Activated naive CD4-positive, alpha-beta T cell treated with anti-CD3 and anti-CD28 coated beads, Interleukin-2, amount 50 U/mL, for 16 hours (primary cell): ENCODE measurements at places on chromosomes 16 and 17.

DNA sequence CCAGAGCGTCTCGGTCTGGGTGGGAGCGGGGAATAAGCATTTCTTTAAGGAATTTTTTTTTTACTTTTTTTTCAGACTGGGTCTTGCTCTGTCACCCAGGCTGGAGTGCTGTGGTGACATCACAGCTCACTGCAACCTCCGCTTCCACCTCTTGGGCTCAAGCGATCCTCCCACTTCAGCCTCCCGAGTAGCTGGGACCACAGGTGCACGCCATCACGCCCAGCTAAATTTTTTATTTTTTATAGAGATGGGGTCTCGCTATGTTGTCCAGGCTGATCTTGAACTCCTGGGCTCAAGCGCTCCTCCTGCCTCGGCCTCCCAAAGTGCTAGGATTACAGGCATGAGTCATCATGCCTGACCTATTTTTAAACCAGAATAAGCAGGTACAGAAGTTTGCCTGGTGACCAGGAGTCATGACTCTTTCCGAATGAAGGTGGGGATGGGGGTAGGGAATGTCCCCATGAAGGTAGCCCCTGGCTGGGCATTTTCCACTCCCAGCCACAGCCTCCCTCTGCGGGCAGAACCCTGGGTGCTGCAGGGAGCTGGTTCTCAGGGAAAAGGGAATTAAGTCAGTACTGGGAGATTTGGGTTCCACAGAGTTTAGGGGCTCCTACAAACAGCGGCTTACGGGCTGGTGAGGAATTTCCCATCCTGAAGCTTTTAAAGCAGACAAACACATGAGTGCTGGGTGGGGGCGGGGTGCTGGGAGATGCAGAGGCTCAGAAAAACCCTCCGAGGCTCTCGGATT is 48.3 kb downstream of the TBC1D16 start:
- DNase-seq: no peak

GRCh38 chr16:86911437-86911958 is 333.1 kb downstream of the FOXL1 start:
- DNase-seq: no peak

DNA sequence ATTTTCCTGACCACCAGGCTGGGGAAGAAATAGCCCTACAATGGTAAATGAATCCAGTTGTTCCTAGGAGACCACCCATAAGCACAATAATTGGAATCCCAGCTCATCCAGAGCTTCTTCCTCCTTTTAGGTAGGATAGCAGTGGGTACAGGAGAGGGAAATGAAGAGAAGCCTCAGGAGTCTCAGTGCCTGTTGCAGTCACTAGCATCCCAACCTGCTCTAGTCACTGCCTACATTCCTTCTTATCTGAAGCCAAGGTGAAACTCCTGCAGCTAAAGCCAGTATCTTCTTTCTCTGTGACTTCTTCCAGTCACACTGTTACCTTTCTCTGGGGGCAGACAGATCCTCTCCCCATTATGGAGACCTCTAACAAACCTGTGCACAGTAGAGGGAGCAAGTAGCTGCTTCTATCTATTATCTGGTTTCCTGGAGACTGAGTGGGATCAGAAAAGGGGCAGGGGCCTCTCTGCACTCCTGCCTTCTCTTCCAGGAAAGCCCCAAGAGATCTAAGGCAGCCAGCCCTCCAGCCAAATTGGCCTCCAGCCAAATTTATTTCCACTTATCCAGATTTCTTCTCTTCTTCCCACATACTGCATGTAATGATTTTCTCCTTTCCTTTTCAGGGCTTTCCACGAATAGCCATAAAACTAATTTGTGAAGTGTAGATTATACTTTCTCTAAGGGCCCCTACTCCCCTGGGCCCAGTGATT is 85.5 kb downstream of the SSH2 start:
- DNase-seq: no peak

- DNase-seq: no peak
Measured at GRCh38 chr17:73690676-73691075, 46.4 kb upstream of the SDK2 start.

DNA sequence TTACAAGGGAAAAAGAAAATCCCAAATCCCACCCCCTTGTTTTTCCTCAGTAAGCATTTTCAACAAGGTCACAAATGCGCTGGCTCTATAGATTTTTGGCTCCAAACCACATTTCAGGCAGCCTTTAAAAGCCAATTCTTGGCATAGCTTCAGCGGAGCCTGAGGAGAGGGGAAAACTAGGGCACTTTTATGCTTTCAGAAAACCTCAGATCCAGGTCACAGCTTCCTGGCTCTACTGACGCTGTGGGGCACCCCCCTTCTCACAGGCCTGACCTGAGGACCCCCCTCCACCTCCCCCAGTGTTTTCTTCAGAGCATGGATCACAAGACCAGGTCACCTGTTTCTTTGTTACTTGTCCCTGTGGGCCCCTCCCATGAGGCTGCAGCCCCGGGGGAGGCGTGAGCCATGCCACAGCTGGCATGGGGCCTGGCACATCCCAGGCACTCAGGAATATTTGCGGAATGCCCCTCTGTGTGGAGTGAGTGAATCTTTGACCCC is 30.1 kb upstream of the MTSS2 start:
- no peak for DNase-seq

GRCh38 chr17:9900784-9901183 is 4.3 kb downstream of the RCVRN start:
- DNase-seq: no peak

DNA sequence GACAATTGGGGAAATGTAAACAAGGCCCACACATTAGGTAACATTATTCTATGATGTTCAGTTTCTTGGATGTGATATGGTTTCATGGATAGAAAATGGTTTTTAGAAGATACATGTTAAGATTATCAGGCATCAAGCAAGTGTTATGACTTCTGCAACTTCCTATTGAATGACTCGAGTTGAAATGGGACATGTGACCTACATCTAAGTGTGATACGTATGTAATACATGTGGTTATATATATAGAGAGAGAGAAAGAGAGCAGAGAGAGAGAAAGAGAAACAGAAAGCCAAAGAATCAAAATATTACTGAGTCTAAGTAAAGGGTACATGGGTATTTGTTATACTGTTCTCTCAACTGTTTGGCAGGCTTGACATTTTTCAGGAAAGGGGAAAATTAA is 1.7 kb downstream of the TMEM170A start:
- DNase-seq: no peak

GRCh38 chr17:78359321-78359996 is 418 bp downstream of the SOCS3 start:
- DNase-seq: peak; percentile 52

- DNase-seq: no peak
Measured at GRCh38 chr17:38574712-38575111, 31.0 kb downstream of the SRCIN1 start.

DNA sequence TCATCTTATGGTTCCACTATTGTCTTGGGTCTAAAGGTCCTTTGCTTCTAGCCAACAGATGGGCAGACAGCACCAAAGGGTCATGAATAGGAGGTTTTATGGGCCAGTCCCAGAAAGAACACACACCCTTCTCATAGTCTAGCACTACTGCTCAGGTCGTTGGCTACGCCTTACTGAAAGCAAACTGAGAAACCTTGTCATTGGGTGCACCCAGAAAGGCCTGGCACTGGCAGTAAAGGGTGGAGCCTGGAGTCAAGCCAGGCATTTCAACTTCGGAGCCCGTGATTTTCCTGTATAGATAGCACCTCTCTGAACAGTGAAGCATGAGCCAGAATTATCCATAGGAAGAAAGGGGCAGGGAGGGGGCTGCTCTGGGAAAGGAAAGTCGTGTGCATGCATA is 74.9 kb downstream of the VAT1L start:
- no peak for DNase-seq

- no peak for DNase-seq
Measured at GRCh38 chr16:70728150-70728549, 42.3 kb upstream of the MTSS2 start.

- DNase-seq: no peak
Measured at GRCh38 chr16:67543036-67543435, 14.4 kb downstream of the RIPOR1 start.

DNA sequence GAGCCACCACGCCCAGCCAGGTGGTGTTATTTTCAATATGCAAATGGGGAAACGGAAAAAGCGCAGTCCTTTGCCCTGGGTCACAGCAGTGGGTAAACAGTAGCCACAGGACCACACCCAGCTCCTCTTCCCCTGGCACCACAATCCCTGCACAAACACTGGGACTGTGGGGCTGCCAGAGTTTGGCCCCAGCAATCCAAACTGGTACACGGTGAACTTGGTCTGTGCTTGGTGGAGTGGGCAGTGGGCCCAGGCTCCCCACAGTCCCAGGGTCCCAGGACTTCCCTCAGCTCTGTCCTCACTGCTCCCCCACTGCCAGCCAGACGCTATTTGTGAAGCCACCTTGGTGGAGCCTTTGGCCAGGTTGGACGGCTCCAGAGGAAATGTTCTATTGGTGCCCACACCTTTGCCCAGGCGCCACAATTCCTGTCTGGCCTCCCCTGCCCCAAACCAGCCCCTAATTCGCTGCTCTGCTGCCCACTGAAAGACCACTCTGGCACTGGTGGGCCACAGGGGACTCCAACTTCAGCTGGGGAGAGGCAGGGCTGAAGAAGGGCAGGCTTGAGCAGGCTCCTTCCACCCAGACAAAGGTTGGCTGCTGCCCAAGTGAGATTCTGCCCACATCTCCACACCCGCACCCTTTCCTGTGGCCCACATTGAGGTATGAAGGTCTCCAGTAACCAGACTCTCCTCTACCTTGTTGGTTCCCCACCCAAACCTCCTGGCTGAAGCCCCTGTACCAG is 2.1 kb downstream of the CHAD start:
- no peak for DNase-seq

- no peak for DNase-seq
Measured at GRCh38 chr16:50490828-50491227, 57.4 kb upstream of the NKD1 start.

- DNase-seq: no peak
Measured at GRCh38 chr17:8630227-8630801, at the start of gene MYH10. Gene MYH10 (minus strand): TSS chr17:8630725. CDS start chr17:8623246, 7,479 bp downstream.

GRCh38 chr17:76929601-76930000 is 61.4 kb downstream of the MGAT5B start:
- DNase-seq: no peak

DNA sequence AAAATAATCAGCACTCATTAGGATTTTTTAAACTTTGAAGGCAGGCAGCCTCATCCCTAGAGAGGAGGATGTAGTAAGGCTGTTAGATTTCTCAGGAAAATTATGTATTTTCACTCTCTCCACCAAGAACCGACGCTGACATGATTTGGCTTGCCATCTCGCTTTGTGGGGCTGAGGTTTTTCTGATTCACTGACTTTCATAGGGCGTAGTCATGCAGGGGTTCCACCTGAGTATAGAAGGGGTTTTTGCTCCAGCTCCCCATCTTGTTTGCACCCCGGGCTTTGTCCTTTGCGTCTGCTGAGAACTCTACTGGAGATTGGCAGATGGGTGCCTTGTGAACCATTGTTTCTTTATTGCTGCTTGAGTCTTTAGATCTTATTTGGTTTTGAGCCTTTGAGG is 20.2 kb downstream of the TOM1L1 start:
- DNase-seq: no peak

- no peak for DNase-seq
Measured at GRCh38 chr16:75202069-75202590, 4.8 kb downstream of the CTRB2 start.

DNA sequence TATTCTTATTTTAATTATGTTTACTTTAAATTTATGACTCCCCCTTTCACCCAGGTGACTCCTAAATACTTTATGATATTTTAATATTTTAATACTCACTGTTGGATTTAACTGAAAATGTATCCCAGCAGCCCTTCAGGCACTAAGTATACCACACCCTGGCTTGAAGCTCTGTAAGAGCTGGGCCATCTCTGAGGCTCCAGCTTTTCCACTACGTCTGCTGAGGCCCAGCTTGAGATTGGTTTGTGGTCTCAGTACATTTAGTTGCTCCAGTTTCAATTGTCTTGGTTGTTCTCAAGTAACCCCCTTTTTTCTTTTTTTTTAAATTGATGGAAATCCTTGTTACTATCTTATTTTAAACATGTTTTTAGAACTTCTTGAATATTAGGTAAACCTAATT is 27.0 kb upstream of the CAPNS2 start:
- no peak for DNase-seq

DNA sequence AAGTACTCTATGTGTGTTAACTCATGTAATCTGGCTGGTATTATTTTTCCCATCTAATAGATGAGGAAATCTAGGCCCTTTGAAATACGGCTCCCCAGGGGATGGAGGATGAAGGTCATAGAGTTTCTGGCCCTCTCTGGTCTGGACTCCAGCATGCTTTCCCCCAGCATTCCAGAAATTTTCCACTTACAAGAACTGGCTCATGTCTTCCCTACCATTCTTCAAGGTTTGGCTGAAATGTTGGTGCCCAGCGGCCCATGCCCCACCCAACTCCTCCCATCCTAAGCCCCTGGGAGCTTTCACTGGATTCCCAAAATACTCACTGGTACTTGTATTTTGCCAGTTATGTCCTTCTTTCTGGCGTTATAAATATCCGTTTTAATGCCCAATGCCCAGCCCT is 237.5 kb upstream of the NLRP1 start:
- DNase-seq: no peak

DNA sequence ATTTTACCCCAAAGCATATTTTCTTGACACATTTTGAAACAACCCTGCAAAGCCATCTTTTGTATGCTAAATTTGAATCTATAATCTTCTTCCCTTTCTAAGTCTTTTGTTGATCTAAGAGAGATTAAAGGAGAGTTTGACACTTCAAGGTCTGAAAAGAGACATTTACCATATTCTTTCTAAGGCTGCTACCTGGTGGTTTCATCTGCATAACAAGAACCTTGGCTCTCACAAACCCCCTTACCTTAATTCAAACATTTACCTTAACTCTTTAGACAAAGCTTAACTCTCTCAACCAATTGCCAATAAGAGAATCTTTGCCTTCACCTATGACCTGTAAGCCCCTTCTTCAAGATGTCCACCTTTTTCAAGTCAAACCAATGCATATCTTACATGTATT is 1143.6 kb downstream of the CDH11 start:
- no peak for DNase-seq

DNA sequence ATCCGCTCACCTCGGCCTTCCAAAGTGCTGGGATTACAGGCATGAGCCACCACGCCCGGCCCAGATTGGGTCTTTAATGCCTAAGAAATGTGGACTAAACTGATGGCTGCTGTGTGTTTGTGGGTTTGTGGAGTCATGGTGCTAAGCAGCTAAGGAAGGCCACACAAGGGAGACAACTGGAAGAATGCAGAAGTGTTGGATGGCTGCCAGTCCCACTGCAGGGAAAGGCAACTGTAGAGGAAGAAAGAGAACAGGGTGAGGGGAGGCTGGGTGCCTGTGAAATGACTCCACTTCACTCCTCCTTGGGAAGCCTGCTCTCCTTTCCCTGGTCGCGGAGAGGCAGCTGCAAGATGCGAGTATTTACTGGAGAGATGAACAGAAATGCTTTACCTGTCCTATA is 23.5 kb upstream of the SIAH1 start:
- DNase-seq: no peak
